ENCODE measurements at places on chromosomes 3 and 15.
A peak's percentile ranks its signal among the peaks of the same experiment; 100 is the strongest.

DNA sequence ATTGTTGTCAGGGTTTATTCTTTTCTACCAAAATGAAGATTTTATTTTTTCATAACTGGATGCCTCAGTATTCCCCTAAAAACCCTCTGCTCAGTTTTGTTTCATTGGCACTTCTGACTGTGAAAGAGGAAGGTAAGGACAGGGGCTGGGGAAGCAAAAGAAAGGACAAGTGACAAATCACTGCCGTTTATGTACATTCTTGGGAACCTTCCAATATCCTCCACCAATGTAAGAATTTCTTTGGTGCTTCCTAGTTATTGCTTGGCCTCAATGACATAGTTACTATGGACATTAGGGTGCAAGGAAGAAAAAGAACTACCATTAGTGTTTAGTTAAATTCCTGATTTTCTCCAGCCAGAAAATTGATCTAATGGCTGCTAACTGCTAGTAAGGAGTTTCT is 131.0 kb upstream of the C15orf61 start:
- DNase-seq: no peak

GRCh38 chr15:39211108-39211979 is 369.5 kb upstream of the THBS1 start:
- DNase-seq: no peak

DNA sequence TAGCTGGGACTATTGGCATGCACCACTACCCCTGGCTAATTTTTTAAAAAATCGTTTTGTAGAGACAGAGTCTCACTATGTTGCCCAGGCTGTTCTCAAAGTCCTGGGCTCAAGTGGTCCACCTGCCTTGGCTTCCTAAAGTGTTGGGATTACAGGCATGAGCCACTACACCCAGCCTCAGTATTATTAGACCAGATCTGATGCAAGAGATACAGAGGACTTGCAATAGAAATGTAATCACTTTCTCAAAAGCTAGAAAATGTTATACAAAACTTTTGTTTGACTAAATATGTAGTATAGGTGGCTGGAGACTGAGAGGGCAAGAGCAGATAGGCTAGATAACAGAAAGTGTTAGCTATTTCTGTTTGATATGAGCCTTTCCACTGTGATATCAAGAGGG is 531.9 kb downstream of the SOX2 start:
- DNase-seq: no peak

GRCh38 chr15:66429117-66429516 is 42.4 kb downstream of the MAP2K1 start:
- DNase-seq: no peak

- no peak for DNase-seq
These were observed 102.3 kb downstream of the P2RY1 start for GRCh38 chr3:152937234-152937633.

DNA sequence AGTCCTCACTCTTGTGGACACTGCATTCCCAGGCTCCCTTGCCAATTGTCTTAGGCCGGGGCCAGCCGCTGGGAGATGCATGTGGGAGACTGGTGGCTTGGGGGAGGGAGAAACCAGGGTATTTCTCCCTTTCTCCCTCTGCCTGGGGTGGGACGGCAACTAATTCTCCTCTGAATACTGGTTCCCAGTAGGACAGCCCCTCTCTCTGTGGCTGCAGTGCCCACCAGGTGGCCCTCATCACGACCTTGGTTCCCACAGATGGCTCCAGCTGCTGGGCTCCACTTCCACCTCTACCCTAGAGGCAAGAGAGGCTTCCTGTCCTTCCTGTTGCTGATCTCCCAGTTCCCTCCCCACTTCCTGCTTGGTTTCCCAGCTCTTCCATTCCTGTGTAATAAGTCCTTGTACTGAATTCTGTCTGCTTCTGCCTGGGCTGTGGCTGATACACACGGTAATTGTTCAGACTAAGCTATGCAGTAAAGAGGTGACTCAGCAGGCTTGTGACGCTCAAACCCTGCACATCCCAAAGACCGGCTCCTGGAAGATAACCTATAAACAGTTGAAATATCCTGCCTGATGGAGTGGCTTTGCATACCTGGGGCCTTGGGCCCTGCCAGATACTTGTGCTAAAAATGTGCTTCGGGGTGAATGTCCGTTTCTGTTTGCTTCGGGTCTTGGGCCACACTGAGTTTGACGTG is 20.4 kb upstream of the COPG1 start:
- DNase-seq: no peak

DNA sequence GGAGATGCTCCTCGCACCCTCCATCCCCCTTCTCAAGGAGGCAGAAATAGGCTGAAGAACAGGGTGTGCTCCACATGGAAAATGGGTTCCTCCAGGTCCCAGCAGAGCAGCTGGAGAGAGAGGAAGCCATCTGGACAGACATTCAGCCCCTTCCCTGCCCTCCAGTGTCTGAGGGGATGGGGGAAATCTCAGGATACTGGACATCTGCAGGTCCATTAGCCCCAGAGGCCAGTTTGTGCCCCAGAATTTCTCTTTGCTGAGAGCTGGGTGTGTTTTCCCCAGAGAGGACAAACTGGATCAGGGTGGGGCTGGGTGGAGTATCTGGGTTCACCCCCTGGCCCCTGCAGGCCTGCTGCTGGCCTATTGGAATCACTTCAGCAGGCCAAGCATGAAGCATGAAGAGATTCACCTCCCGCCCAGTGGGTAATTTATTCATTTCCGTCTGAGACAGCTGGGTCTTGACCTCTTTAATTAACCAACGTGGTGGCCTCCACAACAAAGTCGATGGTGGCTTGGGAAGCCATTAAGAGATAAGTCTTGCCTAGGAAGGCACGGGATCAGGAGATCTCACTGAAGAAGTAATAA is 4.6 kb downstream of the FAM3D start:
- DNase-seq: no peak

- no peak for DNase-seq
These were observed 465.3 kb upstream of the AGTR1 start for GRCh38 chr3:148232389-148232788.

DNA sequence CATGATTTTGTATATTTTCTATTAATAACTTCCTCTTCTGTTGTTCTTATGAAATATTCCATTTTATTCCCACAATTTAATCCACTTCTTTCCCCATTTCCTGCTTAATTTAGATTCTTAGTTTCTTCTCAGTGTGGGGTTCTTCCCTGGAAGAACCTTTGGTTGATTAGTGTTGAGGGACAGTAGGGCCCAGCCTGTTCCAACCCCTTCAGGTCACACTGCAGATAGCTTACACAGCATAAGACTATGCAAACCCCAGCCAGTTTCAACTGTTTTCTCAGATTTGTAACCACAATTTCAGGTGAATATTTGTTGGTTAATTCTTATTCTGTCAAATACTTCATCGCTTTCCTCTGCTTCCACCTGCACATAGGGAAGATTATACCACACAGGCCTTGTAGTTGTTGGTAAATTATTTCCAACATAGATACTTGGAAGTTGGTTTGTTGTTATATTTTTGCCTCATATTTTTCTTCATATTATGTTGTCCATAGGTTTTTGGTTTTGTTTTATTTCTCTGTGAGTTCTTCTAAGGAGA is 34.7 kb downstream of the AADACL2 start:
- no peak for DNase-seq

- peak; percentile 11 for DNase-seq
These were observed 205.2 kb downstream of the RBMS3 start for GRCh38 chr3:29486096-29486495.

GRCh38 chr3:127238602-127239001 is 45.7 kb downstream of the PRR23E start:
- no peak for DNase-seq

GRCh38 chr3:155339052-155339451 is 45.6 kb upstream of the STRIT1 start:
- DNase-seq: no peak

- DNase-seq: no peak
These were observed 148.9 kb upstream of the TBC1D5 start for GRCh38 chr3:17891139-17891856.

DNA sequence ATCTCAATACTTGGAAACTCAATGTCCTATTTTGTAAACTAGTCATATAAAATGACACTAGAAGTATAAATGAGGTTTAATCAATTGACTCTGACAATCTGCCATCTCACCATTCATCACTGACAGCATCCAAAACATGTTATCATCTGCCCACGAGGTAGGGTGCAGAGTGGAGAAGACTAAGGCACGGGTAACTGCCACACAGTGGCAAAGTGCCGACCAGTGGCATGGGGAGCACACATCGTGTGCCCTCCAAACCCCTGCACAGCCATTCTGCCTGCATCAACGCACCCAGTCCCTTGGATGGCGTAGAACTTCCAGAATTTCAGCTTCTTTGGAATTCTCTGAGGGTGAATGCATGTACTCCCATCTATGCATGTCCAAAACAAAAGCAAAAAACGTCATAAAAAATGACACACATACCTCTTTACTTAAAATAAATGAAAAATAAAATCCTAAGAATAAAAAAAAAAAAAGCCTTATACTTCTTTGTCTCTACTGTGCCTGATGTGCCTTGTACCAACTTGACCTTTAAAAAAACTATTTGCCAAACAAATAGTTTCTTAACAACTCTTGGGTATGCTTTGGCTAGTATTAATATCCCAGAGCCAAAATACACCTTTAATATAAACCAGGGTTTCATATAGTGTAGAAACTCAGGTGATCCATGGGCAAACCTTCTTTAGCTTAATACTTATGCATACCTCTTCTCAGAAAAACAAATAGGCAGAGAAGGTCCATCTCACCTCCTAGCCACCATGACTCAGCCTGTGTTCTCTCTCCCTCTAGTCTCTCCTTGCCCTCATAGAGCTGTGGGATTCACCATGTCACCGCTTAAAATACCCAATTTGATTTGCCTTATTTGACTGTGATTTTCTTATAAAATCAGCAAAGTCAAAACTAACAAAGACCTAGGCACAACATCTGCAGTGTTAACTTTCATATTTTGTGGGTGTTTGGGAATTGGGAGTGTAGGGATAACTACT is 12.7 kb downstream of the CPOX start:
- DNase-seq: no peak

DNA sequence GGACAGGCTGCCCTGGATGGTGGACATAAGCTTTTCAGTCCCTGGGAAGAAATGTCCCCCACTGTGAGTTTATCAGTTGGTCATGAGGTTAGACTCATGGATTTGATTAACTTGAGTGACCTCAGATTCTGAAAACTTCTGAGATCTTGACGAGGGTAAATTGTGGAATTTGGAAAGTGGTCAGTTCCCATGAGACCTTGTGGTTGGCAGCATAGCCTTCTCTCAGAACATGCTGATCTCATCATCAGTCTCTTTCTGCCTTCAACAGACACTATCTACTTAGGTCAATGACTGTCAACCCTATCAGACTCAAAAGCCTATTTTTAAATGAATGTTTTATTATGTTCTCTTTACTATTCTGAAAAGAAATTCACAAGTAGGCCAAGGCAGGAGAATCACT is 45.6 kb upstream of the NDUFB4 start:
- DNase-seq: no peak

DNA sequence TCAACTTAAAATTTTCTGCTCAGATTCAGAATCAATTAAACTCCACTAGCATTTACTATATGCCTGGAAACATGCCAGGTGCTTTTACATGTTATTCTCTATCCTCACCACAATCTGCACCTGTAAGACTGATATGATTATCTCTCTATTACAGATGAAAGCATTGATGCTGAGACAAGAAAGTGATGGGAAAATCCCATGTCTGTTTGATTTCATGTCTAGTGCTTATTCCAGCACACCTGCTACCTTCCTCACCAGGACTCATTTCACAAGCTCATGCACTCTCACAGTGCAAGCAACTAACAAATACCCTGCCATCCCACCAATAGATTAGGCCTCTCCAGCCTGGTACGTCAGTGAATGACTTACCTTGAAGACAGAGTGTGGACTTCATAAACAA is 25.0 kb upstream of the BCL6 start:
- DNase-seq: no peak

DNA sequence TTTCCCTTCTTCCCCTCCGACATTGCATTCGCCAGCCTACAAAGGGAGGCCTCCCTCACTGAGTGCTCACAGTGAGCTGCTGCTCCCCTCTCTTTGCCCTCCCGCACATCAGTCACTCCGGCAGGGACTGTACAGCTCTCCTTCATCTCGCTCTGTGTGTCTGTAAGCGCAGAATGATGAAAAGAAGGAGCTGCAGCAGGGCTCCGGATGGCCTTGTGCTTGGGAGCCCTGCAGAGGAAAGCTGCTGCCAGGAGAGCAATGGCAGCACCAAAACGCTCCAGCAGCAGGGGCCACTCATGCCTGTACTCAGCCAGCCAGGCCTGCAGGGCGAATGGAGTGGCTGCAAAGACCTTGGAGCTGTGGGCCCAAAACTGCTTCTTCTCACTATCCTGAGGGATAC is 107.0 kb upstream of the NSMCE3 start:
- no peak for DNase-seq

- DNase-seq: no peak
These were observed 98.6 kb downstream of the MECOM start for GRCh38 chr3:169564883-169565282.

DNA sequence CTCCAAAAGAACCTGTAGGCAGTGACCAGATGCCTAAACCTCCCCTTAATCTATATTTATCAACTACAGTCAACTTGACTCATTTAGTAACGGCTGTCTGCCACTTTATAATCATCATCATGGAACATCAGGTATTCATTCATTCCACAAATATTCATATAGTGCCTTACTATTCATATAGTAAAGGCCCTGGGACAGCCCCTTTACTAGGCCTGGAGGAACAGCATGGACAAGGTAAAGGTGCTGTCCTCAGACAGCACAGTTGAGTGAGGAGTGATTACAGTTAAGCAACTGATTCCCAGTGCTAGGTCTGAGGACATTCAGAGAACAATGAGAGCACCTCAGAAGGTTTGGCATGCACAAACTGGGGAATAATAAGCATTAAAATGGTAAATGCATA is 346.5 kb upstream of the RORA start:
- no peak for DNase-seq

DNA sequence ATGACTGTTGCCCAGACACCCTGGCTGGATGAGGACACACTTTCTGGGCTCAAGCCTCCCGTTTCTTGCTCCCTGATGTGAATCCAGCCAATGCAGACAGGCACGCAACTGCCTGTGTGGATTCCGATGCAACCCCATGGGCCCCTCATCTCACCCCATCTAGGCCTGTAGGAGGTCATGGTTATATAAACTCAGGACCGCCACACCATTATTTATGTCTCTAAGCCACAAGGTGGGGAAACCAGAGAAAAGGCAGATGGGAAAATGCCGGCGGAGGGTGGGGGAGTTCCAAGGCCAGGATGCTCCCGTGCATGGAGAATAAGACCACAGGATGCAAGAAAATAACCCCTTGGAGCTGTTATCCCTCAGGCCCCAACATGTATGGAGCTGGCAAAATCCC is 2.0 kb downstream of the MESP1 start:
- no peak for DNase-seq
